ENCODE measurements at places on chromosomes 6 and 20.

DNA sequence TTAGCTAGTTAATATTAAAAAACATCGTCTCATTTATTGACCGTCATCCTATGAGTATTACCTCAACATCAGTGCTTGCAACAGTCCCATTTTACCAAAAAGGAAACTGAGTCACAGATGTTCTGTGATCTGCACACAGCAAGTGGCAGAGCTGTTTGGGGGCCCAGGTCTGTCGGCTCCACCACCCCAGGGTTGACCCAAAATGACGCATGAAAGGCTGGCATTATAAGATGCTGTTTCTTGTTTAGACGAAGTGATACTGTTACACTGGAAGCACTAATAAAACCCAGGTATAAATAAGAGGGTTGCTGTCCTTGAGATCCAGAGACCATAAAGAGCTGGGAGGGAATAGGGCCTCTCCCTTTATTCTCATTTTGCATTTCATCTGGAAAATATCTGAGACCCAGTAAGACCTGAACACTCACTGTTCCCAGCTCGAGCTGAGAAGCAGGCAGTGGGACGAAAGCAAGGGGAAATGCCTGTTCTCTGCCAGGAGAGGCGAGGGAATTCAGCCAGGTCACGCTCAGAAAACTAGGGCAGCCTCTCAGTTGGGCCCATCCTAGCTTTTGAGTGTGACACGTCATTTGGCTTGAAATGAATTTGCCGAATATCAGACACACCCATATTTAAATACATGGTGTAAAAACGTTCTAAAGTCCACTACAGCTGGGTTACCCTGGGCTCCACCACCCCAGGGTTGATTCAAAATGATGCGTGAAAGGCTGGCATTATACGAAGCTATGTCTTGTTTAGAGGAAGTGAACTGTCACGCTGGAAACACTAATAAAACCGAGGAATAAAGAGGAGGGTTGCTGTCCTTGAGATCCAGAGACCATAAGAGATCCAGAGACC lies 1.4 kb upstream of the MICAL1 start:
- H3K4me3 ChIP-seq, result peak overlapping the region; percentile 58
- peaks cover 28% of the 10 kb centered on the region for H3K36me3 ChIP-seq
- H3K4me1 ChIP-seq, result peaks cover 56% of the 10 kb centered on the region
- no peaks in the 10 kb centered on the region for H3K27me3 ChIP-seq

DNA sequence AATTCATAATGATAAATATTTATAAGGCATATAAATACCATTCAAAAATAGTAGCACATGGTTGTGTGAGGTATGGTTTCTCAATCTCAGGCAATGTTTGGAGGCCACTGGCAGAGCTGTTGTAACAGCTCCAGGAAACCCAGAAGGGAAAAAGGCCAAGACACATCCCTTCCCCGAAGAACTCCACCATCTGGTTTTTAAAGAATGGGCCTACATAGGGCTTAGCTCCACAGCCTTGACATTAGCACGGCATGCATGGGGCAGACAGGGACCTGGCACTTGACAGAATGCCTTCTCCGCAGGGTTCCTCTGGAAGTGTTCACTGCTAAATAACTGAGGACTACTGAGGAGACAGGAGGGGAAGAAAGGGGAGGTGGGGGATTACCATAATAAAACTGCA lies 16.1 kb upstream of the FOXO3 start:
- no peak for DNase-seq

DNA sequence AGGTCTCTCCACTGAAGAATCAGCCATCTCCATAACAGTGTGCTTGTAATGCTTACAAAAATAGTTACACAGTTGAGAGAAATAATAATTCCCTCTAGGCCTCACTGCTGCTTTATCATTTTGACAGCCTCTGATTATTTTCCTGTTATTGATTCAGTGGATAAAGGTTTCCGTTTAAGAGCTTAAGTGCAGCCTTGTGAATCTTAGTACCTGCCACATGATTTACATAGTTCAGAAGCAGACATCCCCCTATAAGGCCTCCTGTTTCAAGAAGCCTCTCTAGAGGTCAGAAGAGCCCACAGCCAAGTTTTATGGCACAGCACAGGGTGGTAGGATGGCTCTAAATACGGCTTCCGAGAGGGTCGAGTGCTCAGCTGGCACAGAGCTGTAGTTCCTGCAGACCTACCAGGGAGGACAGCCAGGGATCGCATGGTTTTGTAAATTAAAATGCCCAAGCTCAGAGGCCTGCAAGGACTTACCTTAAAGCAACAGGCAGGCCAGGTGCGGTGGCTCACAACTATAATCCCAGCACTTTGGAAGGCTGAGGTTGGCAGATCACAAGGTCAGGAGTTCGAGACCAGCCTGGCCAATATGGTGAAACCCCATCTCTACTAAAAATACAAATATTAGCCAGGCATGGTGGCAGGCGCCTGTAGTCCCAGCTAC lies 17.6 kb upstream of the PYGB start:
- no peaks in the 10 kb centered on the region for H3K27me3 ChIP-seq
- no peak overlapping the region for H3K27ac ChIP-seq
- H3K4me1 ChIP-seq, result no peaks in the 10 kb centered on the region
- H3K4me3 ChIP-seq, result no peak overlapping the region
- no peak for DNase-seq

DNA sequence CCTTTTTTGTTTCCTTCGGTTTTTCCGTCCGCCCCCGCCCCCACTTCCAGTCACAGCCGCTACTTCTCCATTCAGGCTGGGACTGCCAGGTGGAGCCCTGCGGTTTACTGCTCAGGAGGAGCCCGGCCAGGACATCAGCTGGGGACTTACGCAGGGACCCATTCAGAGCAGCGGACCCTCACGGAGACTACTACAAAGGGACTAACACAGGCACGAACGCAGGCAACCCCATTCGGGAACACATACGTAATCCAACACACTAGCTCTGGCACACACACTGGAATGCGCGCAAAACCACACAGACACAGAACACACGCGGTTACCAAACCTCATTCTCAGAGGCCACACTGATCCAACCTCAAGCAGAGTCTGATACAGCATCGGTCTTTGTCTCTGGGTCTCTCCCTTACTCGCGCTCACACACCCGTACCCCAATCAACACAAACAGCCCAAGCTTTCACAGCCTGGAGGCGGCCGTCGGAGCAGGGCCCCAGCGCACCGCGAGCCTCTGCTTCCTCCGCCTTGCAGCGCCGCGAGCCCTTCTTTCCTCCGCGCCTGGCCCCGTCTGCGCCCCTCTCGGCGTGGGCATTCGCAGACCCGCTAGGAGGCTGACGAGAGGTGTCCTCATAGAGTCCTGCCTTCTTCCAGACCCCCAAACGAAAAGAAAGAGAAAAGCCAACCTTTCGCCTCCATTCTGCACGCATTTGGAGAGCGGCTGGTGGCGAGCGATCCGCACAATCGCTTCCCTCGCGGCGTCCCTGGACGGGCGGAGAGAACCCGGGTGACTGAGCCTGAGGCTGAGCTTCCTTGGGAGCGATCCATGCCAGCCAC lies 1.1 kb upstream of the SLC32A1 start:
- peaks cover 82% of the 10 kb centered on the region for H3K27me3 ChIP-seq
- peaks cover 7% of the 10 kb centered on the region for H3K36me3 ChIP-seq
- no peak overlapping the region for H3K27ac ChIP-seq
- H3K4me1 ChIP-seq, result peaks cover 18% of the 10 kb centered on the region
- no peak for DNase-seq
- H3K4me3 ChIP-seq, result no peak overlapping the region

DNA sequence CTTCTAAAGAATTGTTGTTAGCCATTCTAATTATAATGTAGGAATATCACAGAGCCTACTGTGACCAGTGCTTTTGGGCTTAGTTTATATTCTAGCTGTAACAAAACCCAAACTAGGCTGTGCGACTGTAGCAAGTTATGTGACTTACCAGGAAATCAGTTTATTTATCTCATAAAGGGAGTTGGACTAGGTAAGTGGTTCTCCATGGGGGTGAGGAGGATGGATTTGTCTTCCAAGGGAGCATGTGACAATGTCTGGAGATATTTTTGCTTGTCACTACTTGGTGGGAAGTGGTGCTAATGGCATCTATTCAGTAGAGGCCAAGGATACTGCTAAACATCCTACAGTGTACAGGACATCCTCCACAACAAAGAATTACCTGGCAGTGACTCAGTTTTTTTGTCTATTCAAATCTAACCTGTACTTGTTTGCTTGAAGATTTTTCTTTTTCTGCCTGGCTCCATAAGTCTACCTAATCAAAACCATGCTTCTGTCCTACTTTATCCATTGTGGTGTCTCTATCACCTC lies 32.5 kb downstream of the ZFAND3 start:
- peaks cover 5% of the 10 kb centered on the region for H3K36me3 ChIP-seq
- H3K4me1 ChIP-seq, result peaks cover 11% of the 10 kb centered on the region
- no peaks in the 10 kb centered on the region for H3K27me3 ChIP-seq
- H3K27ac ChIP-seq, result no peak overlapping the region
- DNase-seq, result no peak
- H3K4me3 ChIP-seq, result no peak overlapping the region

DNA sequence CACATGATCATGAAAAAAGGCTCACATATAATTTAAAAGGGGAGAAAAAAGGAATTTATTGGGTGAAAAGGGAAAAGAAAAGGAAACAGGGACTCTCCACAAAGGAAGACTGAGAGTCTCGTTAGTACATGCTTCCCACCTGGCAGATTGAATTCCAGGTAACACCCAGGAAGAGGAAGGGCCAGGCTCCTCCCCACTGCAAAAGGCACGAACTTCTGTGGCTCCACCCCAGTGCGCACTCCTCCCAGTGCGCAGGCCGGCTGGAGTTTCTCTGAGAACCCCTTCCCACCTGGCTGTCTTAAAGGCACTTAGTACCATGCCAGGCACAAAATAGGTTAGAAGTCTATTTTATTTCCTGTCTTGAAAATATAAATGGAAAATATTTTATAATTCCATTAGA lies 129.8 kb downstream of the COL12A1 start:
- no peaks in the 10 kb centered on the region for H3K4me1 ChIP-seq
- no peaks in the 10 kb centered on the region for H3K27me3 ChIP-seq
- no peaks in the 10 kb centered on the region for H3K36me3 ChIP-seq
- no peak for DNase-seq

DNA sequence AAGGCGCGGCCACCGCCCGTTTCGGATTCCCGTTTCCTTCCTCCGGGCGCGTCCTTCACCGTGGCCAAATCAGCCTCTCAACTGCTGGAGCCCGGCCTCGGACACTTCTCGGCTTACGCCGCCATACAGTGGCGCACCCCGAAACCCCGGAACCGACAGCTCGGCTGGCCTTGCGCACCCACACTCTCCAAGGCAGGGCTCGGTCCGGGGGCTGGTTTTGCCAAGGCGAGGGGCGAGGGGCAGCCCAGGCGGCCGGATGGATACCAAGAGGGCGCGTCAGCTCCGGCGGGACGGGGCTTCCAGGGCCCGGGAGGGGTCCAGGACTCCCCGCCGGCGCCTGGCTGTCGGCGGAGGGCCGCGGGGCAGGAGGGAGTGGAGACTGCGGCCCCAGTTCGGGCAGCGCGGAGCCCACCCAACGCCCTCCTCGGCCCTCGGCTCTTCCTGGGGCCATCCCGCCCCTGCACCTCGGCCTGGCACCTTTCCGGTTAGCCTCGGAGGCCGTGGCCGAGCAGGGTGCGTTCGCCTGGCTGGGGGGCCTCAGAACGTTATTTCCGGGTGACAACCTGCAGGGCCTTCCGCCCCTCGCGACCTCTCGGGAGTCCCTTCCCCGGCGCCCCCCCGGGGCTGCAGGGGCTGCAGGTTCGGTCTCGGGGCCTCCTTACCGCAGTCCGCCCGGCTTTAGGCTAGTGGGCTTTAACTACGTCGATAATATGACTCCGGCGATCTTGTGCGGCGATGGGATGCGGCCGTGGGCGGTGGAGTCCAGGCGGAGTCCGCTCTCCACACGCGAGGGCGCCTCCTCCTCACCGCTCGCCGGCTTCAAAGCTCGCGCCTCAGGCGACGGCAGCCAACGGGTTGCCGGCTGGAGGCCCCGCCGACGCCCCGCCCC lies 697 bp upstream of the CEP43 start:
- H3K27ac ChIP-seq, result peak overlapping the region; percentile 88
- H3K4me1 ChIP-seq, result peaks cover 39% of the 10 kb centered on the region

DNA sequence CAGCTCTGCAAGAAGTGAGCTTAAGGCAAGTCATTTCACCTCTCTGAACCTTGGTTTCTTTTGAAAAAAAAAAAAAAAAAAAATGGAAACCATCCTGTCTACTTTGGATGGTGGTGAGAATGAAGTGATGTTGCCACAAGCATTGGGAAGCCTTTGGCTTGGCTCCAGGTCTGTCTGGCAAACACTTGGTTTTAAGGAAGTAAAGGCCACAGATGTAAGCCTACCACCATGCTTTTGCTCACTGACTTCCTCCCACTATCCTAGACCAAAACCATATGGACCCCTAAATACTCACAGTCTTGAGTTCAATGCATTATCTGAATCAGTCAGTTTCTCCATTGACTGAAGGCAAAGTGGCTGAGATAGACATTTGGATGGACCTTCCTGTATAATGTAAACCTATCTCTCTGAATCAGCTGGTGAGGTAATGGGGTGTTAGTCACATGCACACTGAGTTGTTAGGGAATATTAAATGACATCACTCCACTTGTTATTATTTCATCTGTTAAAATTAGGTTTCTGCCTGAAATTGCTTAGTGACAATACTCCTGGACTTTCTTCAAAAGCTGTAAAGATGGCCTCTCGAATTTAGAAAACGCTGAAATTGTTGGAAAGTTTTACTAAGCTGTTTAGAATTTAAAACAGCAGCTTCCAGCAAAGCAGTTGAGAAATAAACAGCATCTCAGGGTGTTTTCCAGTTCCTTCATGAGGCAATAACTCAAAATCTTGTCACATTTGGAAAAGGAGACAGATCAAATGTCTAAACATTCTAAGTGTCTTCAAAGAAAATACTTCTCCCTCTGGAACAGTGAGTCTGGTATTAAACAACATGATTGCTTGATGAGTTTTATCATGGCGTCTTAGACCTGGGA lies 833.5 kb downstream of the DHX35 start:
- no peaks in the 10 kb centered on the region for H3K27me3 ChIP-seq
- no peaks in the 10 kb centered on the region for H3K4me1 ChIP-seq
- H3K36me3 ChIP-seq, result no peaks in the 10 kb centered on the region
- DNase-seq, result no peak
- H3K4me3 ChIP-seq, result no peak overlapping the region

- H3K27ac ChIP-seq, result peak overlapping the region; percentile 86
- peaks cover 20% of the 10 kb centered on the region for H3K4me1 ChIP-seq
- peaks cover 68% of the 10 kb centered on the region for H3K36me3 ChIP-seq
- no peak for DNase-seq
- peak overlapping the region; percentile 54 for H3K4me3 ChIP-seq
Observed at GRCh38 chr6:136592930-136593673, 42.9 kb upstream of the MAP7 start.
